COR-L47 (cell line): ENCODE measurements at places on chromosomes 5 and 9.

DNA sequence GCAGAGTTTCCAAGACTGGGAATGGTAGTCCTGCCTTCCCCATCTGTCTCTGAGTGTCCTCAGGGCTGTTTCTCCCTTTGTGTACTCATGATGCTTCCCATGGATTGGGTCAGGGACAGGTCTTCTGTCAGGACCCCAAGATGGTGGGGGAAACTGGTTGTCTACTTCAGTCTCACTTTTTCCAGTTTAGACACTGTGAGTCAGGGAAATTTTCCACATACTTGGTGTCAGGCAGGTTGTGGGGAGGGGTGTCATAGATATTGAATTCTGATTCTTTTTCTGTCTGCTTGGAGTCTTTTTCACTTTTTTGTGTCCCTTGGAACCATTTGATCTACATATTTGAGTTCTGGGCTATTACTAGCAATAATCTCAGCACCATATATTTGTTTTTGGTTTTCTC lies 10.3 kb downstream of the POLK start:
- DNase-seq, result no peak

GRCh38 chr5:11139217-11139865 lies 378.3 kb upstream of the DAP start:
- DNase-seq, result no peak

GRCh38 chr5:35029333-35029732 lies 18.4 kb downstream of the AGXT2 start:
- no peak for DNase-seq

GRCh38 chr5:123874600-123875201 lies 362.7 kb downstream of the CSNK1G3 start:
- no peak for DNase-seq

GRCh38 chr9:132780230-132781007 lies 97.7 kb downstream of the AK8 start:
- DNase-seq, result no peak

GRCh38 chr5:89662499-89662898 lies 747.1 kb downstream of the CETN3 start:
- DNase-seq, result no peak

GRCh38 chr5:118195211-118195610 lies 793.1 kb downstream of the DTWD2 start:
- no peak for DNase-seq

DNA sequence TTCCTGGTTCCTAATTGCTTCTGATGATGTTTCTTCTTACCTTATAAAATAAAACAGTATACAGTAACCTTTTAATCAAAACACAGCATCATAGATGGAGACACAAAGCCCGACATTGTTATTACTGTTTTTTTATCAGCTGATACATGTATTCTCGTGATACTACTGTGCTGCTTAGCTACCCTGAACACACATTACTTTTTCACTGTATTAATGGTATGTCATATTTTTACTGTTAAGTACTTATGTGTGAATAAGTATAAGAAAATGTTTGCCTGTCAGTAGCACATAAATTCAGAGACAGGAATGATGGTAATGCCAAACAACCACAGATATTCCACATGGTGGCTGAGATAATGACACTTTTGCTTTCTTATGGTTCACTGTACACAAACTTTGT lies 68.7 kb downstream of the RAB24 start:
- DNase-seq, result no peak

DNA sequence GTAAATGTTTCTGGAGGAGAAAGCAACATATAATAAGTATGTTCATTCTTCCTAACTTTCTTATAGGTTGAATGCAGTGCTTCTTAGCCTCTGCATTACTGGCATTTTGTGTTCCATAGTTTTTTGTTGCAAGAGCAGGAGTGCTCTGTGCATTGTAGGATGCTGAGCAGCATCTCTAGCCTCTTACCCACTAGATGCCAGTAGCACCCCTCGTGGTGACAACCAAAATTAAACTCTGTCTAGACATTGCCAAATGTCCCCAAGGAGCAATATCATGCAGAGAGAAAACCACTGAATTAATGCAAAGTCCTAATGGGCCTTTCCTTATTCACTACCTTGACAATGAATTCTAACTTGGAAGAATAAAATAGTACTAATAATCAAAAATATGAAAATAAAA lies 147.0 kb downstream of the GLIS3 start:
- no peak for DNase-seq

DNA sequence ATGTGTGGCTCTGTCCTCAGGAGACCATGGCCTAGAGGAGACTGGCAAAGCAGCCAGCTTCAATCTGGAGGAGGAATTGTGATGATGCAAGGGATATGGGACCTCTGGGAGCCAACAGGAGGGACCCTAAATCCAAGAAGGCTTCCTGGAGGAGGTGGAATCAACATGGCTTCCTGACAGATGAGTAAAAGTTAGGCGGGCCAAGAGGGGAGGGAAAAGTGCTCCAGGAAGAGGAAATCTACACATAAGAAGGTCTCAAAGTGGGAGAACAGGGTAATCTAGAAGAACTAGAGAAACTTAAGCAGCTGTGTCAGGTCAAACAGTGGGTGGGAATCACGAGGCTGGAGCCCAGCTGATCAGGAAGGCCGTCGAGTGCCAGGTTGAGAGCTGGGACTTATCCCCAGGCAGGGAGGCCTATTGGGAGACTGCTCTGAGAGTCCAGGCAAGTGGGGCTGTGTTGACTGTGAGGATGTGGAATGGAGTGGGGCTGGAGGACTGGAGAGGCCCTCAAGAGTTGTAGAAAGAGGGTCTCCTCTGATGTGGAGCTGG lies 119.1 kb downstream of the C9orf50 start:
- DNase-seq, result no peak

DNA sequence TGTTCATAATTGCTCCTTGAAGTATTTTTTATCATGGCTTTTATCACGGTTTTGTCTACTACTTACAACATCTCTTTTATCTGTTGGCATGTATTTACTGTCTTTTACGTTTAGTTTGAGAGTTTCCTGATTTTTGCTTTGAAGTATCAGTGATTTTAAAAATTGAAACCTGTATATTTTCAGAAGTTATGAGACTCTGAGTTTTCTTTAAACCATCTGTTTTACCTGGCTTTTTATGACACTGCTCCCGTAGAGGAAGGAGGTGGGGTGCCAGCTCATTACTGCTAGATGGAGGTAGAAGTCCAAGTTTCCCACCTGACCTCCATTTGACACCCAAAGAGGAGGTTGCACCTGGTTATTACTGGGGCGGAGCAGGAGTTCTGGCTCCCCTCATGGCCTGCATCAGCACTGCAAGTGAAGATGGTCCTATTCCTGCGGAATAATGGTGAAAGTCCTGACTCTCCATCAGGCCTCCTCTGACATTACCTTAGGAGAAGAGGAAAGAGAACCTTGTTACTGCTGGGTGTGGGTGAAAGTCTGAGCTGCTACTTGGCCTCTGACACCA lies 10.0 kb upstream of the ZNF131 start:
- peak; percentile 11 for DNase-seq

DNA sequence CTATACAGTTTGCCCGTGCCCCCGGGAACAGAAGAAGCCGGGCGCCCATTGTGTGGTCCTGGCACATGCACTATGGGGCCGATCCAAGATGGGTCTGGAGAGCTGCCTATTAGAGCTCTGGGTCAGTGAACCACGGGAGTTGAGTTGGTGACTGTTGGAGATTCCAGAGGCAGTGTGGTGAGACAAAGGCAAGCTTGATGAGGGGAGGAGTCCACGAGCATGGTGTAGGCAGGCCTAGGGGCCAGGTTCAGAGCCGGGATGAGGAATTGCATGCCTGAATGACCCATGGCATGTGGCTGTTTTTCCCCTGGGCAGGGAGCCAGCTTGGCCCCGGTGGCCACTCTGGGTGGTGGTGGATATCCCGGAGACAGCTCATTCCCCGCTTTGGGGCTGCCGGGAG lies 84.4 kb upstream of the STC2 start:
- DNase-seq, result no peak

GRCh38 chr9:14932641-14933040 lies 22.4 kb upstream of the FREM1 start:
- no peak for DNase-seq

DNA sequence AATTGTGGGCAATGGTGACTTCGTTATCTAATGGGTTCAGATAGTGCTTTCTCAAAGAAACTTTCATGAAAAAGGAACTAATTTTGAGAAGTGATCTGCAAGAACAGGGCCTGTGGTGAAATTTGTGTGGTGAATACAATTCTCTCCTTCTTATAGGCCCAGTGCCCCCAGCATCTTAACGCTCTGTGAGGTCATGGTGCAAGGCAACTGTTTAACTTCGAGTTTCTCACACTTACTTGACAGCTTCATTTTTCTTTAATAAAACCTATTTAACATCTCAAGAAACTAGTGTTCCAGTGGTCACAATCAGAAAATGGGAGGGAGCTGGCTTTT lies 69.2 kb downstream of the FAM114A2 start:
- no peak for DNase-seq

DNA sequence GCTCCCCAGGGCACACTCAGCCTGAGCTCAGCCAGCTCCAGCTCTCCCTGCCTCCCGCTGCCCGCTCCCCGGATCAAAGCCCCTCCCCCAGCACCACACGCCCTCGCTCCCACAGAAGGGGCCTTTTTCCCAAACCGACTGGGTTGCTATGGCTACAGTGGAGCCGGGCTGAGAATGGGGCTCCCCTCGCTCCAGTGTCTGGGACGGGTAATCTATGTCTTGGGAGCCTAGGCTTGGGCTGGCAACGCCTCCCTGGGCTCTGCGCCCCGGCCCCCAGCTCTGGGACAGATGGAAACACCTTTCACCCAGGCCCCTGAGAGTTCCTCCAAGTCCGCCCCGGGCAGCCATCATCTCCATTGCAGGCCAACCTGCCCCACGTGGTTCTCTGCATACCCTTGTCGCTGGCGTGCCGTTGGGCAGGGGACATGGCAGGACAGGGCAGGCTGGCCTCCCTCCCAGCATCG lies 29.6 kb downstream of the NOTCH1 start:
- no peak for DNase-seq

- DNase-seq, result no peak
These were observed 668 bp downstream of the GLIS3 start for GRCh38 chr9:4299005-4299795.

DNA sequence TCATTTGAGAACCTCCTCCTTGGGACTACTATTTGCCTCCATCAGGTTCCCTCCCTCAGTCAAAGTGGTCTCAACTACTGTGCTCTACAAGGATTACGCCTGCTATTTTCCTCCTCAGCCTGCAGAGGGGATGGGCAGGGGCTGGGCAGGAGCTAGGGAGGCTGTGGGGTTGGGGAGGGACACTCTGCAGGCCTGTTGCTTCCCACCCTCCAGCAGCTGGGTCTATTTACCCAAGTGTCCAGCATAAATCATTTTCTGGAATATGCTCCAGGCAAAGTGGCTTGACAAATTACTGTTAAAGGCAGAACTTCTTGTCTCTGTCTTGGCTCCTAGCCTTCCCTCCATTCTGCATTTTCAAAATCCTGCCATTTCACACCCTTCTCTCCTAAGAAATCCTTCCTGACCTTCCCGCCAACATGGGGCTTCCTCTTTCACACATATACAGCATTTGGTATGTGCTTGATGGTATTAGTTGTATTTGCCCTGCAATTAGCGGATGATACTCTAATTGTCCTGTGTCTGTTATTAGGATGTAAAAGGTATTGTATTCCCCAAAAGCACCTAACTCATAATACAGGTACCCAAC lies 106.7 kb downstream of the EFNA5 start:
- no peak for DNase-seq

GRCh38 chr5:148760945-148761638 lies 65.3 kb upstream of the ADRB2 start:
- no peak for DNase-seq

- no peak for DNase-seq
These were observed 383.3 kb upstream of the SLC30A5 start for GRCh38 chr5:68710514-68710913.

DNA sequence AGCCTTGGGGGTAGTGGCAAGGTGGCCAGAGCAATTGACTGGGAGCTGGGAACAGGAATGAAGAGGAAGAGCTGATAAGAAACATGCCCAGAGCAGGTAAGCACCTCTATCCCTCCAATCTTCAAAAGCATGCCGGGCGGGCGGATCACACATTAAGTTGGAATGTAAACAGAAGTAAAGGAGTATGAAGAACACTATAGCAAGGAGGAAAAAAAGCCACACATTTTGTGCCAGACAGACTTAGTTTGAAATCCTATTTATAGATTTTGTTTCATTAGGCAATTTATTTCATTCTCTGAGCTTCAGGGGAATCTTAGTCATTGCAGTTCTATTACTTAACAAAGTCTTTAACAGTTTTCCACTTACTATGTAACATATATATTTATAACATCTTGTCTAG lies 173.9 kb upstream of the TNC start:
- no peak for DNase-seq
